ENCODE measurements at places on chromosomes 2 and 18.

- no peak for DNase-seq
These were observed 37.6 kb downstream of the GLI2 start for GRCh38 chr2:120773186-120773800.

GRCh38 chr2:185128996-185129395 lies 530.7 kb downstream of the ZNF804A start:
- DNase-seq: no peak

- no peak for DNase-seq
These were observed 74.8 kb upstream of the GLI2 start for GRCh38 chr2:120660771-120661459.

- no peak for DNase-seq
These were observed 62.3 kb downstream of the RHBDD1 start for GRCh38 chr2:226898121-226898520.

GRCh38 chr2:203341741-203342310 lies 13.6 kb downstream of the ABI2 start:
- no peak for DNase-seq

DNA sequence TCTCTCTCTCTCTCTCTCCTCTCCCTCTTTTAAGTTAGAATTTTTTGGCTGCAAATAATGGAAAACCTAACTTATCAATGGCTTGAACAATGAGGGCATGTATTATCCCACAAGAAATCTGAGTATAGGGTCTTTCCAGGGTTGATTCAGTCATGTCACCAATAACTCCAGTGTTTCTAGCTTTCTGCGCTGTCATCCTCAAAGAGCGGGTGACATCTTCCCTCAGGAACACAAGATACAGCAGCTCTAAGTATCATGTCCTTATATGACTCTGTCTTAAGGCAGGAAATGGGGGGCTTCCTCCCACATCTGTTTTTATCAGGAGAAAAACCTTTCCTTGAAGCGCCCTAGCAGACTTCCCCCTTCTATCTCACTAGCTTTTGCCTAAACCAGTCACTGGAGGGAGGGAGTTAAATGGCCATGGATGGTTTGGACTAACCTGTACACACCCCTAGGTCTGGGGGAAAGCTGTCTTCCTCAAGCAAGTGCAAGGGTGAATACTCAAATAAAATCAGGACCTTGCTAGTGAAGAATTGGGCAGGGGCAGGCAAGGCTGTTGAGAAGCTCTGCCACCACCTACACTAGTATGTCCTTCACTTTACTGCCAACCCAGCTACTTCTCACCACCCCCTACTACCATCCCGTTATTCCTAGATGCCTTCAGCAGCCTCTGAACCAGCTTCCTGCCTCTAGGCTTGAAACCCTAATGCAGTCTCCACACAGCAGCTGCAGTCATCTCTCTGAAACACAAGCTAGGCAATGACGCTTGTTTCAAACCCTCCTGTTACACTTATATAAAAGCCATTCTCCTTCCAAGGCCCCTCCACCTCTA lies 7.5 kb upstream of the TUBA4A start:
- DNase-seq: no peak

DNA sequence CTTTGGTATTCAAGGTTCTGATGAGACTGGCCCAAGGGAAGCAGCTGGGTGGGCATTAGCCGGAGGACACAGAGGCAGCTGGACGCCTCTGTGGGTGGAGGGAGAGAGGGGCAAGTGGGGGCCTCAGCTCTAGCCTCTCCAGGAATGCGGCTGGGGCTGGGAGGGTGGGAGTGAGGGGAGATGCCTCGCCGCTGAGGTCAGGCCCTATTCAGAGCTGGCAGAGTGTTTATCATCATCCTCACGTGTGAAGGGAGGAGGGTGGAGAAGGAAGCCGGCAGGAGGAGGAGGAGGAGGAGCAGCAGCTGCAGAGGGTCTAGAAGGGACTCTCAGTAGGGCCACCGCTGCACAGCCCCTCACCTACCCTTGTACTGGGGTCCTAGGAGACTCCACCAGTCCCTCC lies 43.1 kb downstream of the TNS1 start:
- no peak for DNase-seq

DNA sequence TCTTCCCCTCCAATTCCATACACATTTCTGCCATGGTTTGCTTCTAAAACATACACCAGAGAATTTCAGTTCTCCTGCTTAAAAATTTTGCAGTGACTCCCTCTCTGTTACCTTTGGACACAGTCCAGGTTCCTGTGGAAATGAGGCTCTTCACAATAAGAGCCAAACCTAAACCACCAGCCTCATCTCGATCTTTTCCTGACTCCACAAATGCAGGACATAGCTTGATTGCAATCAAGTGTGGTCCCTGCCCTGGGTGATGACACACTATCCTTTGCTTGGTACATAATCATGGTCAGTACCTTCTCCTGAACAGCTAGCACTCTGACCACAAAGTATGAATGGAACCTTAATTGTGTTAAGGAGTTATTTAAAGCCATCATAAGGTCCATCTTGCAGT lies 134.9 kb upstream of the CHAC2 start:
- DNase-seq: no peak

- no peak for DNase-seq
These were observed 173.6 kb downstream of the BCL2 start for GRCh38 chr18:63145851-63146555.
